ENCODE measurements at places on chromosomes 1 and 21.

GRCh38 chr1:220892997-220893700 lies 13.9 kb downstream of the HLX start:
- DNase-seq = no peak

DNA sequence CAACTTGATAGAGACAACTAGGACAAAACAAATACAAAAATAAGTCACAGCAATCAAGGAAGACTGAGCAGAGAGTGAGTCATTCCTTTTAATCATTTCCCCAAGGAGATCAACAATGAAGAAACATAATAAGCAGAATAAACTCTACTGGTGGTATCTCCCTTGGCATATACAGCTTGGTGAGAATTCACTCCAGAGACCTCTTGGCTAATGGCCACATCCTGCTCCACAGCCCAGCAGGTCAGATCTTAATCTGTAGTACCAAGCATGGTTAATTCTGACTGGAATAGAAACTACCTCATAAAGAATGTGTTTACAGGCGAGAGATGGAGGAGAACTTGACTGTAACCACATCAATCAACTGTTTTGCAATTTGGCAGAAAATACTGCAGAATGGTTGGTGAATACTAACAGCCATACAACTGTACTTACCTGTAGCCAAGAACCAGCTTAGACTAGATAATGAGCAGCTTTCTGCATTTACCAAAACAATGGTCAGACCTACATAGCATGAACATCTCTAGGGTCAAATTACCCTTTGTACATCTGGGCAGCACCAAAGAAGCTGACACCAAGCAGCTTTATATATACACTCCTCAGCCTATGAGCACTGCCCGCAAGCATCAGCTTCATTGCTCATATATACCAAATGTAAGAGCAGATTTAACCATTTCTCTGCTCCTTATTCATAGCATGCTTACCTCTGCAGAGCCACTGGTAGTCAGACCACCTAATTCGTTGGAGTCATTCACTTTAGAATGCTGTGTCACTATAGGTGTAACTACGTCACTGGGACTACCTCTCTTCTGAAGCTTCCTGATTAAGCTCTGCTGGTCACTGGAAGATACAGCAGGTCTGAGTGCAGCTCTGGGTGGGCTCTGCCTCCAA lies 51.0 kb downstream of the KIAA0319L start:
- peak; percentile 59 for DNase-seq

DNA sequence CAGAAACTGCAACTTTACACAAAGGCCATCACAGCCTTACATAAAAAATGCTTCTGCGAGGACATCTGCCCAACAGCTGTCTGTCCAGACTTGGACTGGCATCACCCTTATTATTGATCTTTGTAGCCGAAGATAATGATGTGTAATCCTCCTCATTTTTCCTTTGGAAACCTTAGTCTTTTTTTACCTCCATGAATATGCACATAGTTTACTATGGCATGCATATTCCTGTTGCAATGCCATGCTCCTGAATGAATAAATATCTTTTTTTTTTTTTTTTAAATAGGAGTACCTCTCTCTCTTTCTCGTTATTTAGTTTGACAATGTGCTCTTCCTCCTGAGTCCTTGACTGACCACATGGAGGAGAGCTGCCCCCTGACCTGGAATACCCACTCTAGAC lies 409.6 kb upstream of the USP24 start:
- no peak for DNase-seq

GRCh38 chr1:209624558-209625549 lies 27.4 kb downstream of the LAMB3 start:
- no peak for DNase-seq

- DNase-seq = no peak
Observed at GRCh38 chr1:68293122-68293521, 60.8 kb upstream of the WLS start.

DNA sequence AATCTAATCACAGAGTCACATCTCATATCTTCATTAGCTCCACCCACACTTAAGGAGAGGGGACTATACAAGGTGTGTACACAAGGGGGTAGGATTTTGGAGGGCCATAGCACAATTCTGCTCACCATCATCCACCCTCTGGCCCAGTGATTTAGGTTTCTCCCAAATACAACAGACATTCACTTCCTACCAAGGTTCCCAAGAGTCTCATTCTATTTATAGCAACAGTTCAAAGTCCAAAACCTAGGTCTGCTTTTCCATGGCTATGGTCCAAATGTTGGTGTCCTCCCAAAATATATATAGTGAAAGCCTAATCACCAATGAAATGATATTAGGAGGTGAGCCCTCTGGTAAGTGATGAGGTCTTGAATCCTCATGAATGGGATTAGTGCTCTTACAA lies 353.2 kb upstream of the PLD5 start:
- DNase-seq = no peak

GRCh38 chr1:40630488-40631223 lies 34.8 kb downstream of the RIMS3 start:
- DNase-seq = peak; percentile 37

DNA sequence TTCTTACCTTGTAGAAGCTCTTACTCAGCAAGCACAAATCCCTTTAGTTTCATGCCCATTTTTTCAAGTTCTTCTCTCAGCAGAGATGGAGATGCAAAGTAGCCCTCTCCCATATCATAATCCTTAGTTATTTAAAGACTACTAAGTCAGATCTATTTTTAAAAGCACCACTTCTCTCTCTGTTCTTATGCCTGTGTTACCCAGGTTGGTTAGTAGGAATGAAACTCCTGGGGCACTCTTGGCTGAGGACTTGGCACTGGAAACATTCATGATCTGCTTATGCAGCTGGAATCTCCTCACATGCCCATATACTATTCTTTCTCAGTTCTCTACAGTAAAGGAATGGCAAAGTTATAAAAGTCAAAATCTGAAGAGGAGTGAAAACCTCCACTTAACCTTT lies 51.9 kb upstream of the PPP2R5A start:
- no peak for DNase-seq

DNA sequence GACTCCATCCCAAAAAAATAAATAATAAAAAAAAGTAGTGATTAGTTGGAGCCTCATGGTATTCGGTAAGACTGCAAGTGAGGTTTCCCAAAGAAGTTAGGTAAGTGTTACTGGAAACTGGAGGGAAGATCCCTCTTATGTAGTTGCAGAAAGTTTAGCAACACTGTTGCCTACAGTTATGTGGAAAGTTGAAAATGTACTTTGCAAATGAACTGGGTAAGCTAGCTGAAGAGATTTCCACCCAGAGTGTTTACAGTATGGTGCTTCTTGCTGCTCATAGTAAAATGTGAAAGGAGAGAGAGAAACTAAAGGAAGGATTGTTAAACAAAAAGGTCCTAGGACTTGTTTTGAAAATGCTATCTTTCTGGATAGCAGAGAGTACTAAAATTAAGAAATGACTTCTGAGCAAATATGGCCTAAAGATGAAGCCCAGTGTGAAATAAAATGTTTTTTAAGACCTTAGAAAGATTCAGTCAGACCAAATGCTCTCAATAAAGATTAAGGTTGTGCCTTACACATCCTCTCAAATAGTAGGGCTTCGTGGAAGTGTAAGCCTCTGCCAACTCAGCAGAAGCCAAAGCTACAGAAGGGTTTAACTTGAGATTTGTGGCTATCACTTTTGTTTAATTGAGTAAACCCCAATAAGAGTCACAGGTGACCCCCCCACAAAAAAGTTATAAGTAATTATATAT lies 31.5 kb downstream of the RPS6KC1 start:
- no peak for DNase-seq

DNA sequence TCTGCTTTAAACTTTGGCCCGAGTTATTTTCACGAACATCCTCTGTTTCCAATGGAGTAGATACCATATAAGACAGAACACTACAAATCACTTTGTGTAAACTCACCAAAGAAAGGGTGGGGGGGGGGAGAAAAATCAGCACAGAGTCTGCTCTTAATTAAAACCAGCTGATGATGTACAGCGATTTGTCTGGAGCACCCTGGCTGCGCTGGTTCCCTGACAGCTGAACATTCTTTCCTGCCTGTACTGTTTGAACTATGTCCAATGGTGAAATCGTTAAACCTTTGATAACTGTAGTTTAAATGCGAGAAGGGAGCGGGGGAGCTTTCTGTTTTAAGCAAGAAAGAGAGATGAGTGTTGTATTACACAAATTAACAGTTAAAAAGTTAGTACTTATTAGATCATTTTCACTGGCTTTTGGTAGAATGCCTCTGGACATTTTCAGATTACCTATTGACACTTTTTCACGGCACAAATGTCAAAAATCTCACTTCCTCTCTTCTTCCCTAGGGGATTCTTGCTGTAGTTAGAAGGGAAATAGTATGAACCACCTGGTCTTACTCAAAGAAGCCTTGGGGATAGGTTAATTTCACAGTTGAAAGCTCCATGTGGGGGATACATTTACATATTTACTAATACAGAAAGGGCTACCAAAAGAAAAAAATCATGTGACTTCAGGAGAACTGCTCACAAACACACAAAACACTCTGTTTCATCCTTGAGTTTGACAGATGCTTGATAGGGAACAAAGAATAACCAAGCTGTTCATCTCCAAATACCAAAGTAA lies 140.2 kb upstream of the RUNX1 start:
- DNase-seq = no peak

DNA sequence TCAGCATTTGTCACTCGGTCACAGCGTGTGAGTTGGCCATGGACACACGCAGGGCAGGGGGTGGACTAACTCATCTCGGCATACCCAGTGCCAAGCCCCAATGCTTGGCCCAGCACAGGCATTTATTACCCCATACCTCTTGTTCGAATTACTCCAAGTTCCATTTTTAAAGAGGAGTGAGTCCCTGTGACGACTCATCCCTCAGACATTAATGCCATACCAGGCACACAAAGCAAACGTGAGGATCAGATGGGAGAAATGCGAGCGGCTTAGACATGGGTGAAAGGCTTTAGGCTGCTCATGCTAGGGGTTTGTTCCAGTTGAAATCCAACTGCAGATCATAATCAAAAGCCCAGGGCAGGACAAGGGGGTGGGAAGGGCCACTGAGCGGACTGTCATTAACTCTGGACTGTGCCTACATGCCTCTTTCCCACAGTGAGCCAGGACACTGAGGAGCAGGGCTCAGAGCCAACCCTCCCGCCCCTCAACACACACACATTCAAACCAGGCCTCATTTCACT lies 118.5 kb upstream of the NGF start:
- peak; percentile 16 for DNase-seq

GRCh38 chr1:152539901-152540300 lies 25.6 kb downstream of the CRCT1 start:
- DNase-seq = no peak

DNA sequence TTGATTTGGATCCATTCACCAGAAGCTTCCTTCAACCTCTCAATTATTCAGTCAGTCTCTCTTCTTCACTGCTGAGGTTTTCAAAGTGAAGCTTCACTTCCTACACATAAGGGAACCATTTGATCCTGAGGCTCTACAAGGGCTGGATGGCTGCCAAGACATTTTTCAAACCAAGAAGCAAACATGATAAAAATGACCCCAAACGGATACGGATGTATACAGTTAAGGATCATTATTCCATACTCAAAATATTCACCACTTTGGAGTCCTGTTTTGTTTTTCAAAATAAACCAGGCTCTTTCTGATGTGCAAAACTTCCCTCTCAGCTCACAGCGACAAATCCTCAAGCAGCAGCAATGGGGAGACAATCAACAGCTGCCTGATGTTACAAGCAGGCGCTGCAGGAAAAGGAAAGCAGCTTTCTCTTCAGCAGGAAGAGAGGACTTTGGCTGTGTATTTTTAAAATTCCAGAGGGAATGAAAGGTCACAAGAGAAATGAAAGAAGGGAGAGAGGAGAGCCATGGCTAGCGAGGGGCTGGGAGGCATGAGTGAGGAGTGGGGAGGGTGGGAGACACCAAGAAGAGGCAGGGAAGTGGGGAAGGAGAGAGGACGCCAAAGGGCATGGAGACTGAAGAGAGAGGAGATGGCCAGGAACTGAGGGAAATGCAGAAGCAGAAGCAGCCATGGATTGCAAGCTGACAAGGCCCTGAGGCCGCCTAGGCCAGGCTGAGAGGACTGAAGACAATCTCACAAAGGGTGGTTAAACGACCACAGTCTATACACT lies 145.4 kb downstream of the SLC45A1 start:
- DNase-seq = peak; percentile 15

GRCh38 chr1:245153081-245153551 lies 1.7 kb upstream of the KIF26B start:
- DNase-seq = peak; percentile 60

DNA sequence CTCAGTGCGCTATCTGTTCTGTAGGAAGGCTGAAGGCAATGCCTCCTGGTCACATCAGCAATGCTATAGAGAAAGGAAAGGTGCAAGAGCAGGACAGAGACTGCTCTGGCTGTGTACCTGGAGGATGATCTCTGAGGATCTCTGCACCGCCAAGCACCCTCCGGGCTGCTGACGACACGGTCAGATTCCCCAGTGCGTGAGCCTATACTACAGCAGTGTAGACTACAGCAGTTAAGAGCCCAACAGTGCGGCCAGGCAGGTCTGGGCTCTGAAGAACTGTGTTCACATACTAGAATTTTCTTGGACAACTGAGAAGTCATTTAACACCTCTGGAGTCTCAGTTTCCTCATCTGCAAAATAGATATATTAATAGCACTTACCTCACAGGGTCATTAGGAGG lies 39.9 kb downstream of the ITPKB start:
- DNase-seq = no peak

DNA sequence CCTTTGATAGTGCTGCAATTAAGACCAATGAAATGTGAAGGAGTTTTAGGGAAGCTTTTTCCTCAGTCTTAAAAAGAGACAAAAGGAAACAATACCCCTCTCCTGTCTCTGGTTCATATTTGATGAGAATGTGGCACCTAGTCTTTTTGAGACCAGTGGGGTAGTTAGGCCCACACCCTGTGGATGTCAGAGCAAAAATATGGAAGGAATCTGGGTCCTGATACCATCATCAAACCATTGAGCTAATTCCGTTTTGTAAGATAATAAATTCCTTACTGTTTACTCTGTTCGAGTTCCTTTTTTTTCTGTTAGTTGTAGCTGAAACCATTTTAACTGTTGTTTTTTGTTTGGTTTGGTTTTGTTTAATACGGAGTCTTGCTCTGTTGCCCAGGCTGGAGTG lies 33.3 kb downstream of the PTPRC start:
- no peak for DNase-seq

DNA sequence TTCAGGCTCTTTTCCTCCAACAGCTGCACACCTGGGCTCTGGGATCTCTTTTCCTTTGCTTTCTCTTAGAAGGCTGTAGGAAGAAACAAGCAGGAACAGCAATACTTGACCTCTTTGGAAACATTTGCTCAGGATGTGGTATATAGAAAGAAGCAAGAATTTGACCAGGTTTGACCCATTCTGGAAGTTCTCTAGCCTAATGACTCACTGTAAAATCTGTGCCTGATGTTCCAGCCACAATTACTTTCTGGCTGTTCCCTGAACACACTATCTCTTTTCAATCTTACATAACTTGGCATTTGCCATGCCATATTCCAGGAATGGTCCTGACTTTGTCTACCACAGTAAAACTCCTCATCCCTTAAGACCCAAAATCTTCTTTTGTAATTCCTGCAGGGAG lies 419.9 kb upstream of the DAB1 start:
- DNase-seq = no peak

GRCh38 chr1:77744576-77744975 lies 15.1 kb downstream of the USP33 start:
- DNase-seq = no peak

- DNase-seq = no peak
Observed at GRCh38 chr1:168861421-168862004, 132.5 kb upstream of the DPT start.

GRCh38 chr1:174736831-174737230 lies 262.9 kb upstream of the CACYBP start:
- DNase-seq = no peak

- DNase-seq = no peak
Observed at GRCh38 chr1:182762536-182762935, 27.0 kb upstream of the NPL start.

GRCh38 chr1:151054971-151055547 lies 4.4 kb downstream of the CDC42SE1 start:
- DNase-seq = no peak

Measured in COR-L47 (cell line).